ENCODE measurements at places on chromosomes 11 and 22.

GRCh38 chr11:111976767-111977145 lies 39.6 kb downstream of the DIXDC1 start:
- DNase-seq: no peak

DNA sequence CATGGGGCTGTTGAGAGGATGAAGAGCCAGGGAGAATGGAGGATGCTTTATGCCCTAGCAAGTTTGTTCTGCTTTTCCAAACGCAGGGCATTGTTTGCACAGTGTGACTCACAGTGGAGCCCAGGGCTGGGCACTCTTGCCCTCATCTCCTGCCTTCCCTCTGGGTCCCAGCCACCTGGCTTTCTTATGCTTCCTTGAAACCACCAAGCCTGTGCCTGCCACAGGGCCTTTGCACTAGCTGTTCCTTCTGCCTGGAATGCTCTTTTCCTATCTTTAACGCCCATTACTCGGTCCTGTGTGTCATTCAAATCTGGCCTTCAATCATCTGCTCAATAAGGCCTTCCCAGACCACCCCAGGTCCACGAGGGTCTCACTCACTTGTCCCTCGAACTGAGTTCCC lies 46.9 kb upstream of the RFPL3 start:
- no peak for DNase-seq

DNA sequence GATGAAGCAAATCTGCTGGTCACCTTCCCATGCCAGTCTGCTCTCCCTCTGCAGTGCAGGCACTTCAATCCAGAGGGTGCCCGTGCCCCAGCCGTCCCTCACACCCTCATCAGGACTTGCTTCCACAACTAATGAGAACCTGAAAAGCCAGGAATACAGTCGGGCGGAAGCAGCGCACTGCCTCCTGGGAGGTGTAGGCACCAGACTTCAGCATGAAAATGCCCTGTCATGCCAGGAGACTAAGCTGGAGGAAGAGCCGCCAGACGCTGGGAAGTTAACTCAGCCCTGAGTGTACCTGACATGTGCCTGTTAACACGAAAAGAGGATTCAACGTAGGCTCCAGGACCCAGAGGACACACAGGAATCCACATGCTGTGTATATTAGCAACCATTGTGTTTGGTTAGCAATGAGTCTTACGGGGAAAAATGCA lies 40.1 kb upstream of the FLI1 start:
- DNase-seq: peak; percentile 81

DNA sequence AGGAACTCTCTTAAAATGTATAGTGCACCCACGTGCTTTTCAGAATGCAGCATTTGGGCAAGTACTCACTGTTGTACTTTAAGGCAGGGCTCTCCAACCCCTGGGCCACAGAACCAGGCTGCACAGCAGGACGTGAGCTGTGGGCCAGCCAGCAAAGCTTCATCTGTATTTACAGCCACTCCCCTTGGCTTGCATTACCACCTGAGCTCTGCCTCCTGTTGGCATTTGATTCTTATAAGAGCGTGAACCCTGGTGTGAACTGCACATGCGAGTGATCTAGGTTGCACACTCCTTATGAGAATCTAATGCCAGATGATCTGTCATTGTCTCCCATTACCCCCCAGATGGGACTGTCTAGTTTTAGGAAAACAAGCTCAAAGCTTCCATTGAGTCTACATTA lies 3.0 kb downstream of the C11orf58 start:
- DNase-seq: no peak

GRCh38 chr11:58047818-58048217 lies 17.1 kb downstream of the OR6Q1 start:
- no peak for DNase-seq

- DNase-seq: no peak
These were observed 10.4 kb upstream of the HIKESHI start for GRCh38 chr11:86291466-86292262.

DNA sequence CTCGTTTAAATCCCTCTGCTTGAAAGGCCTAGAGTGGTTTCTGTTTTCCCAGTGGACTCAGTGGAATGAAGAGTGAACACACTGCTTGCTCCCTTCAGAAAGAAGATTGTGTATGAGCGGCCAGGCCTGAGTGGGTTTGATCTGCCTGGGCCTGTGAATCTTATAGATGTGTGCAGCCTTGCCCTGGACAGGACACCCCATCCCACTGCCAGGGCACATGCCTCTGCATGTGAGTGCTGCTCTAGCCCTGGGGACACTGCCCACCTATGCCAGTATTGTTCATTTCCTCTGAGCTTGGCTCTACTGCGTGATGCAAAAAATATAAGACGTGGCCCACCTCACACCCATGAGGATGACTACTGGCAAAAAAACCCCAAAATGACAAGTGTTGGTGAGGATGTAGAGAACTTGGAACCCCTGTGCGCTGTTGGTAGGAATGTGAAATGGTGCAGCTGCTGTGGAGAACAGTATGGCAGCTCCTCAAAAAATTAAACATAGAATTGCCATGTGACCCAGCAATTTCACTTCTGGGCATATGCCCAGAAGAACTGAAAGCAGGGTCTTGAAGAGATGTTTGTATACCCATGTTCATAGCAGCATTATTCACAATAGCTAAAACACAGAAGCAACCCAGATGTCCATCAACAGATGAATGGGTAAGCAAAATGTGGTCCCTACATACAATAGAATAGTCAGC lies 27.3 kb upstream of the NECTIN1 start:
- peak; percentile 29 for DNase-seq

- DNase-seq: no peak
These were observed 104.9 kb downstream of the C11orf87 start for GRCh38 chr11:109526931-109527330.

GRCh38 chr11:46728659-46729040 lies 9.6 kb downstream of the F2 start:
- DNase-seq: peak; percentile 62

DNA sequence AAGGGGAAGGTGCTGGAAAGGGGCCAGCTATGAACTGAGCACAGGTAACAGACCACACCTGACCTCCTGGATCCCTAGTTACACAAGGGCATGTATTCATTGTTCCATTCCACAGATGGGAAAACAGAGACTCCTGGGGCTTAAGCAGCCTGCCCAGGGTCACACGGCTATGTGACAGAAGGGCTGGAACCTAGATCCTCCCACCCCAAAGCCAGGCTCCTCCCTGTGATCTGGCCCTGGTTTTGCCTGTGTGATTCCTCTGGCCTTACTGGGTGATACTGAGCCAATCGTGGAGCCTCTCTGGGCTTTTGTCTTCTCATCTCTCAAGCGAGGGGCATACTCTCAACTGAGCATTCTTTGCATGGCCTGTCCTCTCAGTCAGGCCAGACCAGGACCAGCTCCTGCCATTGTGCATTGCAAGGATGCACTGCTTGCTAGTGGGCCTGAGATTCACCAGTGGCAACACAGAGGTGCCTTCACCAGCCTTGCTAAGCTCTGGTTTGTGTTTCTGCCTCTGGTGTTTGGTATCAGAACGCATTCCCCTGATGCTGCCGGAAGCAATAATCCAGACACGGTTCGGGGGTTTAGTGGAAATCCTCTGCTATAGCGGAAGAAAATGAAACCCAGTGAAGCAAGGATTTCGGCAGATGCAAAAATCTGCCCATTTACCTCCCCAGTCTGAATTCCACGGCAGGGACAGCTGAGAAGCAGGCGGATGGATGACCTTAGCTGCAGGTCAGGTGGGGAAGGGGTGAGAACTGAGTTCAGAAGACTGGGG lies 226.6 kb downstream of the ST3GAL4 start:
- DNase-seq: peak; percentile 39

- no peak for DNase-seq
These were observed 1.9 kb upstream of the SMTN start for GRCh38 chr22:31079095-31079642.

DNA sequence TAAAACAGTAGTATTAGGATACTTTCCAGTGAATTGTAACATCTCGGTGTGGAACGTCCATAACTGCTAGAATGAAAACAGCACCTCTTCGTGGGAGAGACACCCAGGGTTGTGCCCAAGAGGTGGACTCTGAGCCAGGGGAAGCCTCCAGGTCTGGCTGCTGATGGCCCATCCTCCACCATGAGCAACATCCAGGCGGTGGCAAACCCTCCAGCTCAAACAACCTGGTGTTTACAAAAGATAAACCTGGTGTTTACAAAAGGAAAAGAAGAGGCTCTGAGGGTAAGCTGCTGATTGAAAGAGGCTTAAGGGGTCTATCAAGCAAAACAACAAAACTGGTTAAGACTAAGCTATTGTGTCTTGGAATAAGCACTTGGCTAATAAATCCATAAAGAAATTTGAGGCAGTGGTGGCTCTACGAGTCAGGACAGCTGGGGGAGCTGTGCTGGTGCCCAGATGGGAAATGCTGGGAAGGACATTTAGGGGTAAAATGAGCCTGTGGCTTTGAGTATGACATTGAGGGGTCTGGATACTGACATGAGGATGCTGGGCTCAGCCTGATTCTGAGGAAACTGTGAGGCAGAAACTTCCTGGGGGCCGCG lies 909.0 kb downstream of the BRD1 start:
- no peak for DNase-seq

DNA sequence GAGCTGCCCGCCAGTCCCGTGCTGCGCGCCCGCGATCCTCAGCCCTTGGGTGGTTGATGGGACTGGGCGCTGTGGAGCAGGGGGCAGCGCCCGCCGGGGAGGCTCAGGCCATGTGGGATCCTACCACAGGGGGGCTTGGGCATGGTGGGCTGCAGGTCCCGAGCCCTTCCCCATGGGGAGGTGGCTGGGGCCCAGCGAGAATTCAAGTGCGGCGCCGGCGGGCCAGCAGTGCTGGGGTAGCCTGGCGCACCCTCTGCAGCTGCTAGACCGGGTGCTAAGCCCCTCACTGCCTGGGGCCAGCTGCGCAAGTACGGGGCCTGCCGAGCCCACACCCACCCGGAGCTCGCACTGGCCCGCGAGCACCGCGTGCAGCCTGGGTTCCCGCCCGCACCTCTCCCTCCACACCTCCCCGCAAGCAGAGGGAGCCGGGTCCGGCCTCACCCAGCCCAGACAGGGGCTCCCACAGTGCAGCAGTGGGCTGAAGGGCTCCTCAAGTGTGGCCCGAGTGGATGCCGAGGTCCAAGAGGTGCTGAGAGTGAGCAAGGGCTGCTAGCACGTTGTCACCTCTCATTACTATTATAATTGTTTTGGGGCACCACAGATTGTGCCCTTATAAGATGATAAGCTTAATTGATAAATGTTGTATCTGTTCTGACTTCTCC lies 333.2 kb downstream of the CASP12 start:
- DNase-seq: peak; percentile 71

- DNase-seq: no peak
These were observed 88.2 kb downstream of the CWC15 start for GRCh38 chr11:94885133-94885532.

DNA sequence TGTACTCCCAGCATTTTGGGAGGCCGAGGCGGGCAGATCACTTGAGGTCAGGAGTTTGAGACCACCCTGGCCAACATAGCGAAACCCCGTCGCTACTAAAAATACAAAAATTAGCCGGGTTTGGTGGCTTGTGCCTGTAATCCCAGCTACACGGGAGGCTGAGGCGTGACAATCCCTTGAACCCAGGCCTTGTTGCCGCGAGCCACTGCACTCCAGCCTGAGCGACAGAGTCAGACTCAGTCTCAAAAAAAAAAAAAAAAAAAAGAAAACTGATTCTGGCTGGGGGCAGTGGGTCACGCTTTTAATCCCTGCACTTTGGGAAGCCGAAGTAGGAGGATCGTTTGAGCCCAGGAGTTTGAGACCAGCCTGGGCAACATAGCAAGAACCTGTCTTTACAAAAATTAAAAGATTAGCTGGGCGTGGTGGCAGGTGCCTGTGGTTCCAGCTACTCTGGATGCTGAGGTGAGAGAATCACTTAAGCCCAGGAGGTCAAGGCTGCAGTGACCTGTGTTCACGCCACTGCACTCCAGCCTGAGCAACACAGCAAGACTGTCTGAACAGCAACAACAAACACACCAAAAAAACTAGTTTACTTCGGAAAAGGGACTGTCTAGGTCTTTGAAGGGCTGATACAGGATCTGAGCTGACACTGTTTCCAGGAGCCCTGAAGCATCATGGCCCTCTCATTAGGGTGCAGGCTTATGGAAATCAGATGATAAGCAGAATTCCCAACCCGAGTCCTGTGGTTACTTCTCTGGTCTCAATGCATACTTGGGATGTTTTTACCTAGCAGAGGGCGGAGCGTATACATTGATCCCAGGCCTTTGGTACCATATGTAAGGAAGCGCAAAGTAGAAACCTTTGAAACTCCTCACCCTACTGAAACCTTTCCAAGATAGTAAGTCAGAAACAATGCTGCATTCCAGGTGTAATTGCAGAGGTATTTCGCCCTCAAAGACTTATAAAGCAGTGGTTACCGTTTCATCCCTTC lies 1.8 kb upstream of the CHKB start:
- peak; percentile 56 for DNase-seq

DNA sequence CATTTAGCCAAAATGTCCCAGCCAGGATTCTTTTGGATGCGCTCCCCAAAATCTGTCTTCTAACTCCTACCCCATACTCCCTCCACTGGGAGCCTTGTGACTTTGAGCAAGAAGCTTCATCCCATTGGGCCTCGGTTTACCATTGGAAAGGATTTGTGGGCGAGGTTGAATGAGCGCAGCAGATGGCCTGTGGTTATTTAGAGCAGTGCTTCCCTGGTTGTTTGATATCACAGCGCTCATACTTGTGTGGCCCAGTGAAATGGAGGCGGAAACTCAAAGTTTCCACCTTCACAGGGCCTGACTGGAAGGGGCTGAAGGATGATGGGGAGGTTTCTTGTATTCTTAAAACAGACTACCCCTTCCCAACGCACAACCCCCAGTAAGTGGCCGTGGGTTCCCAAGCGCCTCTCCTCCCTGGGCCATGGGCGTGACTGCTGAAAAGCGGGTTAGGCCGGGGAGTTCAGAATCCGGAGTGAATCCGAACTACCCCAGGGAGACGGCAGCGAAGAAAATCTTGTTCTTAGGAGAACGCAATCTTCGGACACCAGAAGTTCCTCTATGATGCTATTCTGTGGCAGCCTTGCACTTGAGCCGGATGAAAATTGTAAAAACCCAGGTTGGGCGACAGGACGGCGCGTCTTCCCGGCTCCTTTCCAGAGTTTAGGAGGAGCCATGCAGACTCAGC lies 1.2 kb upstream of the ATF4 start:
- DNase-seq: no peak

GRCh38 chr11:129322941-129323340 lies 52.7 kb upstream of the BARX2 start:
- DNase-seq: no peak

GRCh38 chr11:614623-615503 lies 887 bp downstream of the IRF7 start:
- peak; percentile 86 for DNase-seq

DNA sequence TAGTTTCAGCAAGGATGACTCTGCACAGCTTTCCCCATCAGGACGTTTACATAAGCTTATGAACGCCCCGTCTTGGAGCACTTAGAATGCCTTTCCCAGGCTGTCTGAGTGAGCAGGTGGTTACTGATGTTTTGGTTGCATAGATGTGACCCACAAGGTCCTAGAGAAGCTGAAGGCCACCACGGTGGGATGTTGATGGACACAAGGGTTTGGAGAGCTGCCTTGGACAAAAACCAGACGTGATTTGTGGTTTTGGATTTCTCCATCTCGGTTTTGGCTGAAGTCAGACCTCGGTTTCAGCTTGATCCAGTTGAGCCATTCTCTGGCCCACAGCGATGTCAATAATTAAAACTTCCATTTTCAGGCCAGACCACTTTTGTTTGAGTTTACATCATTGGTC lies 151.9 kb downstream of the LDLRAD3 start:
- no peak for DNase-seq

All from spleen (tissue), 13 donors.